ENCODE measurements at places on chromosomes 3 and 15.

DNA sequence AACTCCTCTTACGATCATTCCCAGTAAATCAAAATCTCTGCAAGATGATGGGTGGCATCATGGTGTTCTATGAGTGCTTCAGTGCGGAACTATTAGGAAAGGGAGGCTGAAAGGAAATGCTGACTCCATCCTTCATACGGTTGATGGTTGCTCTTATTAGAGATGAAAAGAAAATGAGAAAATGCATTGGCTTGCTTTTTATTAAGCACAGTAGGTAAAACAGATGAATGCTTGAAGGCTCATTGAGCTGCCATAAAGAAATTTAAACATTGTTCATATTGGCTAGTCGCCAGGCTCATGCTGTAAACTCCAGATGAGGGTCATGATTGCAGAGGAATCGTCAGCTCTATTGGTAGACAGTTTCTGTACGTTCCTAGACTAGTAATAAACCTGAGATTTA, 115.8 kb downstream of the EPHA3 start:
- no peak for DNase-seq

DNA sequence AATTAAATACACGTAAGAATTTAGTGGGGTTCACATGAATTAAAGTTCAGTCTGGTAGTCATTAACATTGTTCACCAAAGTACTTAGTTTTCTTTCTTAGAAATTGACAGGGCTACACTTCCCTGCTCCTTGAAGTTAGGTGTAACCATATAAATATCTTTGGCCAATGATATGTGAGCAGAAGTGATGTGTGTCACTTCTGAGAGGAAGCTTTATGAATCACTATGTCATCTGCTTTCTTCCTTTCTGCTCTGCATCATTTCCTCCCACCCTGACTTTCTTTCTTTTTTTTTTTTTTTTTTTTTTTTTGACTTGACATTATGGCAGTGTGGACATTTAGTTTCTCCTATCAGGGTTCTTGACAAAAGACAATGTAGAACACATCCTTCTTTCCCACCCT, 156.2 kb upstream of the COL8A1 start:
- DNase-seq: no peak

GRCh38 chr15:100785181-100786138, 94.2 kb upstream of the ALDH1A3 start:
- no peak for DNase-seq

- no peak for DNase-seq
Measured at GRCh38 chr3:35081899-35082298, 557.4 kb upstream of the ARPP21 start.

DNA sequence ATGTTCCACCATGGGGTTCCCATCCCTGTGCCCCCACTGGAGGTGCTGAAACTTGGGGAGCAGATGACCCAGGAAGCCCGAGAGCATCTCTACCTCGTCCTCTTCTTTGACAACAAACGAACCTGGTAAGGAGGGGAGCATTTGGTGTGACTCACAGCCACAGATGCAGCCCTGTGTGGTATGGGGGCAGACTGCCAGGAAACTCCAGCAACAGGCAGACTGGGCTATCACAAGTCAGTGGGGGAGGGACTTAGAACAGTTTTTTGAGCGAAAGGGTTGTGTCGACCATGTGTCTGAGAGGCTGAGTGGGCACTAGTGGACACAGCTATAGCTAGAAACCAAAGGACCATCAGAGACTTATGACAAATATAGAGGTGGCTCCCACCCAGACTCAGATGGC, 3.4 kb upstream of the OGG1 start:
- no peak for DNase-seq

- DNase-seq: peak; percentile 19
Measured at GRCh38 chr15:85649372-85649771, 145.4 kb downstream of the KLHL25 start.

GRCh38 chr3:66860771-66861170, 137.3 kb upstream of the KBTBD8 start:
- DNase-seq: no peak

DNA sequence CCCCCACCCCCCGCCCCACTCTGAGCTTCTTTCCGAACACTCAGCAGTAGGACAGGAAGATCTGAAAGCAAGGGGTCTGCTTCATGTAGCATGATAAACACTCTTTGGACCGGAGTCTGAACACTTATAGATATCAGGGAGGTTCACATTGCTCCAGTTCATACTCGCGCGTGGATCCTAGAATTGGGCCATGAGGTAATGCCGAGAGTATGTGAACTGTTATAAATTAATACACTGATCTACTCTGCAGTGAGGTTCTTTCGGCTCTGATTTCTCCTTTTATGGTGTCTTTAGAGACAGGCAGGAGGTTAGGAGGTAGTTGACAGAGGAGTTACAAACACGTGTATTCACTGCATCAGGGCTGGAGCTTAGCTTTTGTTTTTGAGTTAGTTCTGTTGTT, 223.0 kb downstream of the THSD4 start:
- DNase-seq: no peak

DNA sequence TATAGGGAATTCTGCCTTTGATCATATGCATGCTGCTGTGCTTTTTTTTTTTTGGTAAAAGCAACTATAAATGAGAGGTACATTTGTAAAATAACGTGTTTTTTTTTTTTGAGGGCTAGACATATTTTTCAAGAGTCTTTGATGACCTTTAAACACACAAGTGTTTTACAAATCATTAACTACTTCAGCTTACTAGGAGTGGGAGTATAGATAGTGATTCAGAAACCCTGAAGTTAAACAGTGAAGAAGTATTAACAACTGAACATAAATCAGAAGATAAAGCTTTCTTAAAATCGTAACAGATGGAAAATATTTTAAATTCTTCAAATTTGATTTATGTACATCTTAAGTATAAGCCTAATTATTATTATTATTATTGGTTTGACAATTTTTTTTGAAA, 2.9 kb upstream of the GMNC start:
- DNase-seq: no peak

- DNase-seq: no peak
Measured at GRCh38 chr3:115113367-115113766, 33.7 kb downstream of the ZBTB20 start.

DNA sequence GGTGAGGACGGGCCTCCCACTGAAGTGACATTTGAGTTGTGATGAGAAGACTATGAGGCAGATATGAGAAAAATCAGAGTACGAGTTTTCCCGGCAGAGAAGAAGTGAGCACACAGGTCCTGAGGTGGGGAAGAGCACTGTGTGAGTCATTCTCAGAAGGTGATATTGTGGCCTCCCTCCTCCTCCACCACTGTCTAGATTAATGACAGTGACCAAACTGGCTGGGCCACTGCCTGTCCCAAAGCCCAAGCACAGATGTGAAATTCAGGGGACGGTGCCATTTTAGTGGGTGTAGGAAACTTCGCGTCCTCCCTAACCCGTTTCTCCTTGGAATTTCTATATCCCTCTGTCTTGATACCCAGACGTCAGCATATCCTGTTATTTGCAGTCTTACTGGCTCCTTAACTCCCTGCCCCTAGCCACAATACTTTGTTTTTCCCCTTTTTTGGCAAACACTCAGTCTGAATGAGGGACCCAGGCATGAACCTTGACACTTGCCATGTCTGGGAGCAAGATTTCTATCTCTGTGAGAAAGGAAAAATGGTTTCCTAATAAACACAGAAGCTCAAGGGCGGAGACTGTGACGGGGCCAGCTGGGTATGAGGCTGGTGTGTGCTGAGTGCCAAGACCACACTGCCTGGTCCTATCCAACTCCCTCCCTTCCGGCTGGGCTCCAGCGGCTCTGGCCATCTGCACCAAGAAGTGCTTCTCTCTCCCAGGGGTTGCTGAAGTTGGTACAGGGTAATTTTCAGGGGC, 15.2 kb downstream of the PRICKLE2 start:
- DNase-seq: no peak

DNA sequence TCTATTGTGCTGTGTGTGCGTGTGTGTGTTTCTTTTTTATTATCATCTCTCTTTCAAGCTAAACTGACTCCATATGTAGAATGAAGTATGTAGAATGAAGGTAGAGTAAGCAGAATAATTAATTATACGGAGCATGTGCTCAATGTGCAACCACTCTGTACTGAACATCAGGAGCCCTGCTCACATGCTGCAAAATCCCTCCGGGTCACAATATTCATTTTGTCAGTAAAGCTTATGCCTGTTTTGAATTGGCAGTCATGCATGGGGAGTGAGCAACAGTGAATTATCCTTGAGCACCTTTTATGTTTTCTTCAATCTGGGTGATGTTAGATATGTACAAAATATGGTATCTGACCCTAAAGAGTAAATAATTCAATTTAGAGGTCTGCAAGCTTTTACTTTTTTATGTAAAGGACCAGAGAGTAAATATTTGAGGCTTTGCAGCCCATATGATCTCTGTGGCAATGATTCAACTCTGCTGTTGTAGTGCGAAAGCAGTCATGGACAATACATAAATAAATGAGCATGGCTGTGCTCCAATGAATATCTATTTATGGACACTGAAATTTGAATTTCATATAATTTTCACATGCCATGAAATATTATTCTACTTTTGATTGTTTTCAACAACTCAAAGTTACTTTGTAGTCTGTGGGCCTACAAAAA, 199.9 kb downstream of the VGLL3 start:
- DNase-seq: no peak

GRCh38 chr3:111980716-111981456, 2.1 kb downstream of the ABHD10 start:
- no peak for DNase-seq

DNA sequence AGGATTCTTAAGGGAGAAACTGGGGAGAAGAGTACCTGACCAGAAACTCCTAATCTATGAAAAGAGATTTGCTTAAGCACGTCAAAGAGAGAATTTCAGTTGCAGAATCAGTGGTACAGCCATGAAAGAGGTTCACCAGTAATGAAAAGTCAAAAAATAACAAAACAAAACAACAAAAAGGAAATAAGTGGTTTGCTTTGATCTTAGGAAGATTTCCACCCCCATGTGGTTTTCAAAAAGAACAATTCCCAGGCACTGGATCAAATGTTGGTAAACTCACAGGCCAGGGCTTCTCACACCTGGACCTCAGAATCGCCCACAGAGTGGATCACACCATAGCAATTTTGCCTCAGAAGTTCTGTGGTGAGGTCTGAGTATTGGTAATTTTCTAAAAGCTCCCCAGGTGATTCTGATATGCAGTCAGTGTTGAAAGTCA, 67.5 kb downstream of the TMEM39A start:
- DNase-seq: no peak

DNA sequence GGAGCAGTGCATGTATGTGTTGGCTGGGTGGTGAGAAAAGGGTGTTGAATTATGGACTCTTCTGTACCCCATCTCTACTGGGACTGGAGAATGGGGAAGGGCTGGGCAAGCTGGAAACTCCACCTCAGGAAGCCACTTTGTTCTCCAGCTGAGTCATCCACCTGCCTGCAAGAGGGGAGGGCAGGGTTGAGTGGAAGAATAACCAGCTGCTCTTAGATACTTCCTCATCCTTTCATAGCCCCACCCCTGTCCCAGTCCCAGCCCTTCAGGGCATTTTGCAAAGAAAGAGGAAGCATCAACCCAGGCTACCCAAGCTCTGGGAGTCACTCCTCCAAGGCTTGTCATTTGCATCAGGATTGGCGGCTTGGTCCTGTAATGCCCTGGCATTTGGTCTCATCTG, 33.1 kb downstream of the RAB11A start:
- DNase-seq: peak; percentile 27

- DNase-seq: no peak
Measured at GRCh38 chr15:72998226-72998625, 54.0 kb upstream of the NEO1 start.

GRCh38 chr3:42728056-42728455, 25.5 kb upstream of the HHATL start:
- no peak for DNase-seq

- no peak for DNase-seq
Measured at GRCh38 chr3:4645468-4645867, 152.3 kb downstream of the ITPR1 start.

DNA sequence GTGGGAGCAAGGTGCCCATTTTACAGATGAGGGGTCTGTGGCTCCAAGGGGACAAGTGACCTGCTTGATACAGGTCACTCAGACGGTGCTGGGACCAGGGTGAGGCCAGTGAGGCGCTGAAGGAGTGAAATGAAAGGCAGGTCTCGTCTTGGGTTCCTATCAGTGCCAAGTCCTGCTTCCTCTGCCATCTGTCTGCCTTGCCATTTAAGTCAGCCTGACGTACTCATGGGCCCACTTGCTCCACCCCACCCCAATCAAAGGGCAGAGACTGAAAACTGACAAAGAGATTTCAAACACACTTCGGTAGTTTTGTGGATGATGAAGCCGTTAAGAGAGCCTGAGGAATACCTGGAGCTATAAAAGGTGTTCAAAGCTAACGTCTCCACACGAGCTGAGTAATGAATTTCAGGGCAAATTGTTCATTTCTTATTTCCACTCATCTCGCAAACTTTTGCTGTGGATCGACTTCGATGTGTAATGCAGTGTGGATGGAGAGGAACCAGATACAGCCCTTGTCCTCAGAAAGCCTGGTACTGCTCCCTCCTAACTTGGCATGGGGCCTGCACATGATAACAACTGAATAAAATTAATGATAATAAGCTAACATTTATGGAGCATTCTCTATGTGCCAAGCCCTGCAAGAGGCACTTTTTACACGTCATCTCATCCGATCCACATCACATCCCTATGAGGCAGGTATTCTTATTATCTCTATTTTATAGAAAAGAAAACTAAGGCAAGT, 36.6 kb downstream of the ATP2B2 start:
- no peak for DNase-seq

- DNase-seq: no peak
Measured at GRCh38 chr15:29139072-29139471, 130.6 kb downstream of the NSMCE3 start.

GRCh38 chr15:74441248-74441941, 7.6 kb upstream of the SEMA7A start:
- DNase-seq: no peak

DNA sequence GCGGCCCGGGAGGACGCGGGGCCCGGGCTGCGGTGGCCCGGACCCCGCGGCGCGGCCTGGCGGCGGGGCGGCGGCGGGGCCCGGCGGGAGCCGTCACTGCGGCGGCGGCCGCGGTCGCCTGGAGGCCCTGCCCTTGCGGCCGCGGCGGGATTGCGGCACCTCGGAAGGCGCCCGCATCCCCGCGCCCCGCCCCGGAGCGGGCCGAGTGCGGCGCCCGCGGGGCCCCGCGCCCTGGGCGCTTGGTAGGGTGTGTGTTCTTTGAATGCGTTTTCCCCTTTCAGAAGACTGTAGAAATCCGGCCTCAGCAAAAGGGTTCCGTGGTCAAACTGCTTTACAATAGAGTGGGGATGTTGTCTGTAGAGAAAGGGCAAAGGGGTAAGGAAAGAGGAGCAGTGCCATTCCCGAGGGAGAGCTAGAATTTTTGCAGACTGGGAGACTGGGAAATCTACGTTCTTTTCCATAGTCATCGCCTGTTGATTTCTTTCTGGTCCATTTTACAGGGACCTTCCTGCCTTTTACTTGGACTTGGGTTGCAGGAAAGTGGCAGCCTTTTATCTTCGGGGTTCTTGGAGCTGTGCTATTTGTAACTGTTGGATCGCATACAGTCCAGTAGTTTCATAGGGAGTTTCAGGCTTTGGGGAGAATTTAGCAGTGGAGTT, 630 bp downstream of the SNRK start:
- no peak for DNase-seq

- peak; percentile 53 for DNase-seq
Measured at GRCh38 chr3:71251156-71251775, 332.3 kb downstream of the FOXP1 start.

GRCh38 chr3:157113832-157114505, 46.0 kb downstream of the CCNL1 start:
- DNase-seq: no peak

- no peak for DNase-seq
Measured at GRCh38 chr15:31237043-31237324, 89.7 kb upstream of the KLF13 start.

Measured in HTR-8/SVneo (cell line).